AG04450 (cell line): ENCODE measurements at places on chromosomes 4 and X. TPM values are rescaled to one million over a fixed set of nuclear protein-coding genes. Genes with fewer than 3 reads are reported as not detected.
A peak's percentile ranks its signal among the peaks of the same experiment; 100 is the strongest.

GRCh38 chr4:87853108-87853507 is 20.3 kb downstream of the MEPE start:
- no peak for DNase-seq

- DNase-seq = no peak
These were observed 809 bp downstream of the MND1 start for GRCh38 chr4:153345012-153345981.

DNA sequence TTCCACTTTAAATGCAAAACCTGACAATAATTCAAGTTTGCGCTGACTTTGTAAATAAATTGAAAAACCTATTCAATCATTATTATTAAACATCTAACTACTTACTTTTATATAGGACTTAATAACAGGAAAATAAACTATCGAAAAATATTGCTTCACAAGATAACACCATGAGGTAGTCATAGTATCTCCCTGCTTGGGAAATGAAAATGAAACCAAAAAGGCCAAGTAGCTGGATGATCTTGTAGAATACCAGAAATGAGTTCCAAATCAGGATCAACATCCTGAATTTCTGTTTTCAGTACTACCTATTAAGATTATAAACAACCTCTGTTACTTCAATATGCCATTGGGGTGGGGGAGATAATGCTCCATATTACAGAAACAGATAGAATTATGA is 58.9 kb downstream of the CHIC2 start:
- DNase-seq = no peak

DNA sequence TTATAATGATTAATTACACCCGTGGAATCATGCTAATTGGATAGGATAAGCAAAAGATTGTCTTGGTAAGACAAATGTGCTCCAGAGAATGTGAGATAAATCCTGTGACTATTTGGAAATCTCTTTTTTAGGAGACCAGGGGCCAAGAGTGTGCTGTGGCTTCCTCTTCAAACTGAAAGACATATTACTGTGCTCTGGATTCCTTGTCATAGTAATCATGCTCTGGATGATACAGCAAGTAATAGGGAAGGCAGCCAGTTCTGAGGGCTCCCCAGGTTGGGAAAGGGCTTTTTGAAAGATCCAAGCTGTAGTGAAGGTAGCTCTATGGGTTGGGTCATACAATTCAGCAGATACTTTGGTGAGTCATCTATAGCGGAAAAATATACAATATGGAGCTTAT is 600.5 kb downstream of the PCDH18 start:
- DNase-seq = no peak

- no peak for DNase-seq
These were observed 1620.4 kb downstream of the PCDH7 start for GRCh38 chr4:32340591-32340990.

- peak; percentile 18 for DNase-seq
These were observed 175.5 kb downstream of the DHRSX start for GRCh38 chrX:2325076-2325784.

- no peak for DNase-seq
These were observed 595.9 kb upstream of the BOD1L1 start for GRCh38 chr4:14223461-14223860.

DNA sequence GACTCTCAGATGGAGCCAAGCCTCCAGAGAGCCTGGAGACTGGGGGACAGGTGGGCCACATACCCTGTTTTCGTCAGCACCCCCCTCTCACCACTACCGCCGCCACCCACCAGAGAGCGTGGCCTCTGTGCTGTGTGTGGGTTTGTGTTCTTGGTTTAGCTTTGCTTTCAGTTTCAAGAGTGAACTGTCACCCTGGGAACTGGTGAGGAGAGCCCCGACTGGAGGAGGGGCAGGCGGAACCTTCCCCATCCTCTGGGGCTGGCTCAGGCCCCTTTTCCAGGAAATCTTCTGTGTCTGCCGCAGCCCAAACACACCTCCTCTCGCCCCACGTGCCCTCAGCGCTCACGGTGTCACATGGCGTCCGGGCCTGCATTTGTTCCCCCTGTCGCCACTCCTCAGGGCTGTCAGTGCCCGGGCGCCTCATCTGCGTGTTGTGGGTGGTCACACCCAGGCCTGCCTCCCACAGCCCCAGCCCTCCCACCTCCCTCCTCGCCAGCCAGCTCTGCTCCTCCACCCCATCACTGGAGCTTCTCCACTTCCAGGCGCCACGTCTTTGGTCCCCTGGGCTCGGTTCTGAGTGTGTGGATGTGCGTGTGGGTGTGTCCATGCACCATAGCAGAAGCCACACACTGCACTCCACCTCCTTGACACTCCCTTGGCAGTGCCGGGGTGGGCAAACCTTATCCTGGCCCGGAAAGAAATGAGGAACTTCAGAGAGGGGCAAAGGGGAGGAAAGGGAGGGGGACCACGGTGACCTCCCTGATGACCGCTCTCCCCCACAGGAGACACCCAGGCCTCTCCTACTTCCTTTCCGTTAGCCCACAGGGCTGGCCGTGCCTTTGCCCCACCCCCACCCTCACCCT is 27.8 kb downstream of the ELF4 start:
- DNase-seq = no peak

DNA sequence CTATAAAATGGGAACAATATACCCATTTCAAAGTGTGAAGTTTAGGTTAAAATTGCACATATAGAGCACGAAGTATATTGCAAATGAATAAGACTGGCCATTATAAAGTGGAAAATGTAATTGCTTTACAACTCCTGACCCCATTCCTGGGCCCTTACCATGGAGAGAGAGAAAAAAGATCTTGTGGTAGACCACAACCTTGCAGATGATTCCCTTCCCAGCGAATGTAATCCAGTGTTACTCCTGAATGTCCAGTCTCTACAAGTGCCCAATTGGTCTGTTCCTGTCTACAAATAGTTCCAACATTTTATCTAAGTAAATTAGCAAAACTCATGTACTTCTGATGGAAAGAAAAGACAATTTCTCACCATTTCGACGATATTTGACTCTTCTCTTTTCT is 184.1 kb upstream of the LNX1 start:
- no peak for DNase-seq

GRCh38 chr4:151439320-151439719 is 30.3 kb downstream of the FHIP1A start:
- DNase-seq = no peak

GRCh38 chrX:56728752-56729151 is 291 bp upstream of the NBDY start:
- no peak for DNase-seq

DNA sequence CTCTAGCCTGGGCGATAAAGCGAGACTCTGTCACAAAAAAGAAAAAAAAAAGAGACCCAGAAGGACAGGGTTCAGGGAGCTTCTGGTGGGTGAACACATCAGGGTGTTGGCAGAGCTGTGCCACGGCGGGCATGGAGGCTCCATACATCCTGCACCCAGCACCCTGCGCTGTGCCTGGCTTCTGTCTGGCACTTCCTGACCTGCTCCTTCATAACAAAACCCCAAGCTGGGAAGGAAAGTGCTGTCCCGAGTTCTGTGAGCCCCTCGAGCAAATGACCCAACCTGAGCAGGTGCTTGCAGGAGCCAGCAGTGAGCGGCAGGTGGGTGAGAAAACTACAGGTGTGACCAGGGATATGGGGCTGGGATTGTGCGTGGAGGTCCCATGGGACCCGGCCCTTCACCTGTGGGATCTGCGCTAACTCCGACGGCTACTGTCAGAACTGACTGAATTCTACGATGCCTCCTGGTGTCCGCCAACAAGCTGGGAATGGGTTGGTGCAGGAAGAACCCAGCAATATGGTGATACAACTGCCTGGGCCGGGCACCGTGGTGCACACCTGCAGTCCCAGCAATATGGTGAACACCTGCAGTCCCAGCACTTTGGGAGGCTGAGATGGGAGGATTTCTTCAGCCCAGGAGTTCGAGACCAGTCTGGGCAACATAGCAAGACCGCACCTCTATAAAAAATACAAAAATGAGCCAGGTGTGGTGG is 18.9 kb downstream of the ASMTL start:
- no peak for DNase-seq

- DNase-seq = no peak
These were observed 38.7 kb upstream of the INTS6L start for GRCh38 chrX:135481696-135482179.

DNA sequence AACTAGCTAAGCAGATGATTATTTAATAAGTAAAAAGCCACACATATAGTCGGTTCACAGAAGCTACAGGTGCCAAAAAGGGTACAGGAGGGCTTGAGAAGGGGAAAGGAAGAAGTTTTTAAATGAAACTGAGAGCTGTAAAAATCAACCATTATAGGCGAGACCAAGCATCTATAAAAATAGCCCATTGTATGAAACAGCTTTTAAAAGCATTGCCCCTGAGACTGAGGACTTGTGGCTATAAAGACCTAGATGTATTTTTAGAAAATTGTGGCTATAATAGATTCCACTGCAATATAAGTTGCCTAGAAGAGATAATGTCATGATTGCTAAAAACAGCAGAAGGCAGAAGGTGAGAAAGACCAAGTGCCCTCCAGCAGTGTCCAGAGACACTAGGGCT is 15.0 kb upstream of the TTC29 start:
- DNase-seq = no peak

GRCh38 chr4:15043226-15043625 is 40.9 kb downstream of the CPEB2 start:
- DNase-seq = no peak

DNA sequence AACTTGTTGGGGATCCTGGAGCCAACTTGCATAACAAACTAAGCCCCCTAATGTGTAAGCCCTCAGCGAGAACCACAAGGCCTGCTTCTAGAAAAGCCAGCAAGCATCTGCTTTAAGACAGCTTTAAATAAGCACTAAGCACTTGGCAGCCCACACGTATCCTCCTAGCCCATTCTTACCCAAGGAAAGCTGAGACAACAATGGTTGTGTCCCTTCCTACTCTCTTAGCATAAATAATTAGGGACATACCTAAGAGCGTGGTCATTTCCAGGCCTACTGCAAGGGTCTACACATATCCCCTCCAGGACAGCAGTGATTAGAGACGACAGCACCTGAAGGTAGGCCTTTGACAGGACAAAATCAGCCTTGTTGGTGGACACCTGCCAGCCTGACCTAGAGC is 322.8 kb upstream of the PPARGC1A start:
- no peak for DNase-seq

DNA sequence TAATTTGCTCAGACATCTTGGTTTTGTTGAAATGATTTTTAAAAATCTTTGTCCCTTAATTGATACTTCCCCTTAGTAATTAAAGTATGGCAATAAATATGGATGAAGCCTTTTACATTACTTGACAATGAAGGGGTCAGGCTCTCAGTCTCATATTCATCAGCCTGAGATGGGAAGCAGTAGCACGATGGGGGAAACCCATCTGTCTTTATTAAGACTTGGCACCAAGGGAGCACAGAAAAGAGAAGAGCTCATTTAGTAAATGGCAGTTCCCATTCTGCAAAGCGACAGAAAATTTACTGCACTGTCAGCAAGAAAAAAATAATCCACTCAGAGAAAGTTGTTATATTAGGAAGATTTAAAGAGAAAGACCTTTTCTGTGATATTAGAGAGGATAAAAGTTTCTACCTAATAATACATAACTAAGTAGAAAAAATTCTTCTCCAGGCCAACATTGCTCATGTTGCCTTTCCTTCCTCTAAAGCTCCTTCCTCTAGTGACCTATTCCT is 7.9 kb upstream of the SERTM2 start:
- no peak for DNase-seq

- no peak for DNase-seq
These were observed 613 bp upstream of the ARSJ start for GRCh38 chr4:113979905-113980615.

- no peak for DNase-seq
These were observed 629.1 kb upstream of the ATOH1 start for GRCh38 chr4:93199492-93199891.

DNA sequence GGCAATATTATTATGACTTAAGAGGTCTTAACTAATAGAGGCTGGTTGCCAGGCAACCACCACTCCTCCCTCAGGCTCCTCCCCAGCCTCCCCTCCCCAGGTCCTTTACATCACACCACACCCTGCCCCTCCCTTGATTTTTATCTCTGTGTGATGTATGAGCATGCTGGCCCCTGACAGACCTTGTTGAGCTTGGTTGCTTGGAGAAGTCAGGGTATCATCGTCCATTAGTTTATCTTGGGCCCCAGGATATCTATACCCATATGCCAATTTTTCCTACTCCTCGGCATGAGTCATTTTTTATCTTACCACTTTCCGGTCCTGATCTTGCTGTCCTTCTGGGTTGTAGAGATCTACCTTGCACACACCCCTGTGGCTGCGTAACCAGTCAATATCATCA is 2.5 kb downstream of the AKAP4 start:
- no peak for DNase-seq

DNA sequence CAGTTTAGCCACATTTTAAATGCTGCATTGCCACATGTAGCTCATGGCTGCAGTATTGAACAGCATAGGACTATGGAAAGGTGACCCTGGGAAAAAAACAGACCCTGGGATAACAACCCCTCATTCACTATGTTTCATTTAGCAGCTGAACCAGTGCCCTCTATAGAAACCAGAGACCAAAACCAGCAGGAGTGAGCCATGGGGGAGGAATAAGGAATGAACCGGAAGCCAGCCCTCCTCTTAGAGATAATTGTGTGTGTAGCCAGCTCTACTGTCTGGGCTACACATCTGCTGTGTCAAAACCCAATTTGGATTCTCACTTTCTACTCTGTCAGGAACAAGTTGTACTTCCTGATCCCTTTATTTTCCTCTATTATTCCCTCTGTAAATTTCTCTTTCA is 158.5 kb upstream of the S100G start:
- DNase-seq = no peak

GRCh38 chr4:183848805-183849204 is 56.3 kb upstream of the STOX2 start:
- no peak for DNase-seq

- no peak for DNase-seq
These were observed 64.8 kb downstream of the PLS3 start for GRCh38 chrX:115625572-115626301.

DNA sequence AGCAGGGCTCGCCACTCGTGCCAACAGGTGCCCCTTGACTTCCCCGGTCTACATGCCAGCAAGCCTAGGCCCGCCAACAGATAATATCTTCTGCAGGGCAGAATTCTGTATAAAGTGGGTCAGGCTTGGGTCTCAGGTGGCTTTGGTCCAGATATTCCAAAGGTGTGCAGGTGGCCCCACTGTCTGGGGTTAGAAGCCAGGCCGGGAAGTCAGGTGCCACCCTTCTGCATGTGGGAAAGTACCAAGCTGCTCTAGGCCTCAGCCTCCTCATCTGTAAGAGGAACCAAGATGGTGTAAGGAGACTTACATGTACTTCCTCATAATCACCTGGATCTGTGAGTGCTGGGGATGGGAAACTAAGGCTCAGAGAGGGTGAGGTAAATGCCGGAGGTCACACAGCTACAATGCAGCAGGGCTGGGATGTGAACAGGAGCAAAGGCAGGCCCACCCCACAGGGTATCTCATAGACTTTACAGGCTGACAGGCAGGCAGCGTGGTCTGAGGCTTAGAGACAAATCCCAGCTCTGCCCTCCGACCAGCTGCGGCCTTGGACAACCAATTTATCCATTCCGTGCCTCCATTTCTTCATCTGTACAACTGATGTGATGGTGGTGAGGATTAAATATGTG is 35.9 kb downstream of the WDR1 start:
- no peak for DNase-seq

Gene SHOX
- not detected in 2 replicates for polyA plus RNA-seq

Gene GABRQ
- polyA plus RNA-seq = 0.05 TPM in 2 replicates

Gene PDGFC
- polyA plus RNA-seq = 66.8 and 72.7 TPM in 2 replicates

Gene HPRT1
- polyA plus RNA-seq = 25.5 and 32.8 TPM in 2 replicates

Gene BCORL1
- 1.0 and 1.7 TPM in 2 replicates for polyA plus RNA-seq

Gene SMIM31
- polyA plus RNA-seq = not detected in 2 replicates

Gene SMARCA1
- polyA plus RNA-seq = 55.5 and 76.9 TPM in 2 replicates

Gene HS3ST1
- polyA plus RNA-seq = 0.01 and 0.09 TPM in 2 replicates

Gene WDFY3
- polyA plus RNA-seq = 30.6 and 31.5 TPM in 2 replicates

Gene STIM2
- polyA plus RNA-seq = 23.9 and 26.8 TPM in 2 replicates

Gene TMPRSS11F
- not detected in 2 replicates for polyA plus RNA-seq

Gene CLDN22
- not detected in 2 replicates for polyA plus RNA-seq

Gene TLR2
- polyA plus RNA-seq = 0.22 and 0.24 TPM in 2 replicates

Gene RHOXF1
- not detected in 2 replicates for polyA plus RNA-seq

Gene PNMA6F
- polyA plus RNA-seq = not detected in 2 replicates
